Psoas muscle (tissue), 8 donors: ENCODE measurements at places on chromosomes 2 and 18. TPM values are rescaled to one million over a fixed set of nuclear protein-coding genes. Genes with fewer than 3 reads are reported as not detected.

LYG1 gene
- total RNA-seq, result 1.0 TPM

- no peak for DNase-seq
These were observed 3.8 kb upstream of the RHBDD1 start for GRCh38 chr2:226832061-226832460.

DNA sequence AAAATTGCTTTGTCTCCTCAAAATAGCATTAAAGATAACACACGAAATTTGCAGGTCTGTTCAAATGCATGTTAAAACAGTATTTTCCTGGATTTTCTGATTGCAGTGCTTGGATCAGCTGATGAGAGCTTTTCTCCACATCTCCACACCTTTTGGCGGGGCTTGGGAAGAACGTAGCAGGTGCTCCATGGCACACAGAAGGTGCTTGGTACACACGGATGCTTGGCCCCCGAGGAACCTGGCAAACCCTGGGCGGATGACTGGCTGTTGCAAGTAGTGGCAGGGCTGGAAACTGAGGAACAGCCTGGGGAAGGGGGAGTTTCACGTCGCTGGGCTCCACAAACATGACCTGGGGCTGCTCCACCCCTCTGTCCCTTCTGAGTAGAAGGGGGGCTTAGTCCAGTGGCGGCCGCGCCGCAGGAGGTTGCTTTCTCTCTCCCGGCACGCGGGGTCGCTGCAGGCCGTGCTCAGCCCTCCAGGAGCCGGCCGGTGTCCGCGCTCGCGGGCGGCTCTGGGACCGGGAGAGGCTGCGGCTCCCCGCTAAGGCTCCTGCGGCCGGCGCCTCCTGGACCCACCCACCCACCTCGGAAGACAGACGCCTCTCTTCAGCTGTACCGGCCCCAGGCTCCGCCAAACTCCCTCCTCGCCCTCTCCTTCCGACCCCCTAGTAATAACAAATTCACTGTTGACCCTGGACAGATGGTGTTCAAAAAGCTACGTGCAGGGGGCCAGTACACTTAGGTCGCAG, 69.3 kb downstream of the MARCO start:
- peak; percentile 47 for DNase-seq

DNA sequence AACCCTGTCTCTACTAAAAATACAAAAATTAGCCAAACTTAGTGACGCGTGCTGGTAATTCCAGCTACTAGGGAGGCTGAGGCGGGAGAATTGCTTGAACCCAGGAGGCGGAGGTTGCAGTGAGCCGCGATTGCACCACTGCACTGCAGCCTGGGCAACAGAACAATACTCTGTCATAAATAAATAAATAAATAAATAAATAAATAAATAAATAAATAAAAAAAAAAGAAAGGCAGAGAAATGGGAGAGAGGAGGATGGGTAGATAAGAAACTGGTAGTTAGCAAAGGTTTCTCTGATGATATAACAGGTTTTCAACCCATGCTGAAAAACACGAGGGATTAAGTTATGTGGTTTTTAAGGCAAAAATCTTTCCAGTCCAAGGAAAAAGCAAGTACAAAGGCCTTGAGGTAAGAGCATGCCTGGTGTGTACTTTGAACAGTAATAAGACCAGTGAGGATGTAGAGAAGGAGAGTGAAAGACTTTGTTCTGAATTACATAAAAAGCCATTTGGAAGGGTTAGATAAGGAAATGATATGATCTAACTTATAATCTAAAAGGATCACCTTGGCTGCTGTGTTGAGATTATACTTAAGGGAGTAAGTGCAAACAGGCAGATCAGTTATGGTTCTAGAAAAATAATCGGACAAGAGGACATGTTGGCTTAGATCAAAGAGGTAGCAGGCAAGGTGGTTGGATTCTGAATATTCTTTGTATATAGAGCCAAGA, 159.3 kb downstream of the PTH2R start:
- no peak for DNase-seq

GRCh38 chr2:101998896-101999789, 7.4 kb downstream of the IL1R2 start:
- no peak for DNase-seq

ITPRIPL1 gene
- total RNA-seq, result 0.42 TPM

GRCh38 chr18:916562-916961, 11.9 kb downstream of the ADCYAP1 start:
- DNase-seq, result no peak

GAL3ST2 gene
- total RNA-seq, result not detected

DNA sequence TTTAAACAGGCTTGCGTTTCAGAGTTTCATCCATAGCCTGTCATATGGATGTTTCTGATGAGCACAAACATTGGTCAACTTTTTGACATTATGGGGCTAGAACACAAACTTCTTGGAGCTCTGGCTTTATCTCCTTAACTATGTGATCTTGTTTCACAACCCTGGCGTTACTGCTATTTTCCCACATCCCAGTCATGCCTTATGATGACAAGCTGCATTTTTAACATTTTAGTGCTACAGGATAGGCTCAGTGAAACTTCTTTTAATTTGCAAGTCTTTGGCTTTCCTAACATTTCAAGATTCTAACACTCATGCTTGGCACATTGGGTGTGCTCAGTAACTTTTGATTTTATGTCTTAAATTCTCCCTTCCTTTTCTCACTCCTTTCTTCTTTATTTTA, 21.0 kb upstream of the PDE1A start:
- DNase-seq, result no peak

HRH4 gene
- total RNA-seq, result not detected

DNA sequence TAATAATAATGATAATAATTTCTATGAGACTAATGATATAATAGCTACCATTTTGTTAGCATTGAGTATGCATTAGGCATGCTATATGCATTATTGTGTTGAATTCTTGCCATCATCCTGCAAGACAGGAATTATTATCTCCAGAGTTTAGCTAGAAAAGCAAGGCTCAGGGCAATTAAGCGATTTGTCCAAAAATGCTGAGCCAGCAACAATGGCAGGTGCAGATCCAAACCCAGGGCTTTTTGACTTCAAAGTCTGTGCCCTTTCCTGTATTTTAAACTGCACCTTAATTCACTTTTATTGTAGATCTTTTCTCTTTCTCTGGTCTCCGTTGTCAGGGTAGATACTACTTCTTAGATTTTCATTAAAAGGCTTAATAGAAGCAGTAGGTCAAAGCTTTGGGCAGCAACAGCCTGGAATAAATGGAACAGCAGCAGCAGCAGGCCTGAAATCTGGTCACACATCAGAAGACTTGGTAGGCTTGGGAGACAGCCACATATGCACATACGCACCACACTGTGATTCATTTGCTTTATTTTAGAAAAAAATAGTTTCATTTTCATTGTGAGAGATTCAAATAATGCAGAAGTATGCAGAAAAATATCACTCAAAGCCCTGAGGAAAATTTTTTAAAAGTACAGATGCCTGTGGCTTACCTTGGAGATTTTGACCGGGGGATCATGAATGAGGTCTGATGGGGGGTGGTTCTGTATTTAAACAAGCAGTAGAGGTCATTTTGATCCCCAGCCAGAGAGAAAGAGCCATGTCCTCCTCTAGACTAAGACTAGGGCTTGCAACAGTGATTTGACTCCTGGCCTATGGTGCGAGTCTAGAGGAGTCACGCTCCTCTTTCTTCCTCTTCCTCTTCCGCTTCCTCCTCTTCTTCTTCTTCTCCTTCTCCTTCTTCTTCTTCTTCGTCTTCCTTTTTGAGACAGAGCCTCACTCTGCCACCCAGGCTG, 455.7 kb downstream of the TSN start:
- no peak for DNase-seq

- DNase-seq, result no peak
These were observed 510.1 kb upstream of the PIK3C3 start for GRCh38 chr18:41444943-41445342.

DNA sequence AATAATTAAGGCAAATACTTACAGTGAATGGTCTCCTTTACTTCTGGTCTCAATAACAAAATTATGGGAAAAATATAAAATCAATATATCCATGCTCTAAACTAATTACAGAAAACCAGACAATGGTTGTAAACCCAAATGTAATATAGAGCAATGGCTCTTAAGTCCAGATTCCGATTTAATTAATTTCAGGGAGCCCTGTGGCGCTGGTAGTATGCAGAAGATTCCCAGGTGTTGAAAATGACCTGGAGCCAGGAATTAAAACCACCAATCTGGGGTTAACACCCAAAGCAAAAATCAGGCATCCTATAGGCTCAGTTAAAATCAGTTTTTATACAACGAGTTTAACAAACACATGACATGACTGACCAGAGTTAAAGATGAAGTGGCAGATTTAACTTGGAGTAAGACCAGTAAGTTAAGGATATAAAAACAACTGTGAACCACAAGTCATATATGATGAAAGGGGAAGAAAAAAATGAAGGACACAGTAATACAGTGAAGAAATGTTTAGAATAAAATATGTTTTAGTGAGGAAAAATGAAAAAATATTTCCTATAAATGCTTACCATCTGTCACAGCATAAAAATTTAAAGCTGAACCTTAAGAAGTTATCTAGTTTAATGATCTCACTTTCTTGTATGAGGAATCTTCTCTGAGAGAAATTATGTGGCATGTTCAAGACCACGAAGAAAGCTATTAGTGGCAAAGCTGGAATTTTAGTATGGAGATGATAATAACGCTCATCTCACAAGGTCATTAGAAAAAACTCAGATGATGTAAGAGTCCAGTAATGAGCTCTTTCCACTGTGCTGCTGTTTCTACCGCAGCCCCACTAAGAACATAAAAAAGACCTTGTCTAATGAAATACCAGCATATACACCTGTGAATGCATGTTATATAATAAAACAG, 45.8 kb upstream of the FLACC1 start:
- DNase-seq, result no peak

RNF125 gene
- total RNA-seq, result 1.3 TPM

CDH19 gene
- total RNA-seq, result 0.32 TPM
